ENCODE measurements at places on chromosomes 1 and 21.
A peak's percentile ranks its signal among the peaks of the same experiment; 100 is the strongest.

GRCh38 chr1:25687221-25688017 is 70.8 kb downstream of the MAN1C1 start:
- no peak for DNase-seq

DNA sequence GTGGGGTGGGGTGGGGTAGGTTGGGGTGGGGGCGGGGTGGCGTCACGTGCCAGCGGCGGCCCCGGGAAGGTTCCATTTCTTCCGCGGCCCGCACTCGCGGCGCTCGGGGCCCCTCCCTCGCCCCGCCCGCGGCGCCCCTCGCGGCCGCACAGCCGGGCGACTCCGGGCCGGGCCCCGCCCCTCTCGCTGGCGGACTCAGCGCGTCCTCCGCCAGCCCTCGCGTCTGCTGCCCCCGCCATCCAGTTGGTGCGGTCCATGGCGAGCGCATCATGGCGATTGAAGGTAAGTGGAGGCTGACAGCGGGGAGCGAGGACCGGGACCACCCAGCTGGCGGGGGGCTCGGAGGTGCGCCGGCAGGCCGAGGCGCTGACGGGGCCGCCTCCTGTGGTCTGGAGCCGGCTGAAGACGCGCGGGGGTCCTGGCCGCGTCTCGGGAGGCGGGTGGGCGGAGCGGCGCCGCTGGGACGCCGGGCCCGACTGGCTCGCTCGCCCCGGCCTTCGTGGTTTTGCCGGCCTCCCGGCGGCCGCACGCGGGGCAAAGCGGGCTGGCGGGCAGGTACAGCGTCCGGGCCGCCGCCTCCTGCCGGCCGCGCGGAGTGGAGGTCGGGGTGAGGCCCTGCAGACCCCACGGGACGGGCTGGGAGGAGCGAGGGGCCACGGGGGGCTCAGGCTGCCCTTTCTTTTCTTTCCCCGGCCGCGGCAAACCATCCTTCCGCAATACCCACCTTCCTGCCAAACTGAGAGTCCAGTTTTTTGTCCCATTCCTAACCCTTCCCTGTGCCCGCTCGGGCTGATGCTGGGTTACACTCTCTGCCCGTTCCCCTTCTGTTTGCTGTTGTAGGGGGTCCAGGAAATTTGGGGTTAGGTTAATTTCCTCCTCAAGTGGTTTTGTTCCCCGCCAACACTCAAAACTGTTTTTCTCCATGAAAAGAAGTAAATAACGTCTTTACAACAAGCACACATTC is at the start of gene SYT14:
SYT14 (plus strand) TSS at position 222 of the 964 bp plus-strand sequence; CDS start at position 270, 48 bp downstream.
- DNase-seq: peak; percentile 85

- no peak for DNase-seq
Observed at GRCh38 chr1:204254031-204254661, 40.4 kb upstream of the GOLT1A start.

DNA sequence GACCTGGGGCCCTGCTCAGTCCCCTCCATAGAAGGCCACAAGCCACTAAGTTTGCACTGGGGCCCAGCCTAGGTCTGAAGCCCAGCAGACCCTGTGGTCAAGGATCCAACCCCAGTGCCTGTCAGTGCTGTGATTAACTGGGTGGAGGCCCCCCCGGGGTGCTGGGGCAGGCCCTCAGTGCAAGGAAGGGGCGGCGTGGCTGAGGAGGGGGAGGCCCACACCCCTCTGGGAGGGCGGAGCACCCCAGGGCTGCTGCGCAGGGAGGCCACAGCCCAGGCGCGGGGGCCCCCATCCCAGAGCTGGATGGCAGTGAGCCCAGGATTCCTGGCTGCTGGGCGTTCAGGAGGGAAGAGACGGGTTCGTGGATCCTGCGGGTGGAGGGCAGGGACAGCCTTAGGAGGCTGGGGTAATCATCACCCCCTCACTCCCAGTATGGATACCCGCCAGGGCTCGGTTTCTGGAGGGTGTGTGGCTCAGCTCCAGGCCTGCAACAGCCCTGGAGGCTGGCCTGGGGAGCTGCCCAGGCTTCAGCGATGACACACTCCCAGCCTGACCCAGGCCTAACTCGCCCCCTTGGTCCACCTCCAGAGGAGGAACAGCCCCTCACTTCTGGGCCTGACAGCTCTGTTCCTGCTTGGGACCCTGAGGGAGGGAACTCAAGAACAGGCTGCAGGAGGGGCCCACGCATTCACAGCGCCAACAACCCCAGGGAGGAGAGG is 890 bp downstream of the GJC2 start:
- DNase-seq: no peak

GRCh38 chr1:14182856-14183255 is 415.6 kb upstream of the KAZN start:
- DNase-seq: no peak

DNA sequence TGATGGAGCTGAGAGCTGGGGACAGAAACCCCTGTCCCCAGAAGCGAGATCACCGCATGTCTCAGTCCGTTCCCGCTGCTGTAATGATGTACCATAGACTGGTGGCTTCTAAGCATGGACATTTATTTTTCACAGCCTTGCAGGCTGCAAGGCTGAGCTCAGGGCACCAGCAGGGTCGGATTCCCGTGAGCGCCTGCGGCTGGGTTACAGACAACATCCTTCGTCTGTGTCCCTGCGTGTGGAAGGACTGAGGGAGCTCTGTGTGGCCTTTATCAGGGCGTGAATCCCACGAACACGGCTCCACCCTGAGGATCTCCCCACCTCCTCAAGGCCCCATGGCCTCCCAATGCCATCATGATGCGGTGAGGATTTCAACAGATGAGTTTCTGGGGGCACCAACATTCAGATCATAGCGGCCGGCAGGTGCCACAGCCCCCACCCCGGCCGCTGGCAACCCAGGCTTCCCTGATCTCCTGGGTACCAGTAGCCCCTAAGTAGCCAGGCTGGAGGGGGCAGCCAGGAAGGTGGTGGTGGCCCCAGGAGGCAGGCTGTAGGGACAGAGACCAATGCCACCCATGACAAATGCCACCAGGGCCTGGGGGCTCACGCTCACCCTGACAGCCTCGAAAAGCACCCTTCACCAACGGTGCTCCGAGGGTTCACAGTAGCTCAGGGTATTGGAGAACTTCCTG is 104.4 kb downstream of the CRYAA start:
- DNase-seq: no peak
